ENCODE measurements at places on chromosomes 4 and X.

- DNase-seq: no peak
- H3K4me1 ChIP-seq: no peaks in the 10 kb centered on the region
- H3K27me3 ChIP-seq: no peaks in the 10 kb centered on the region
- no peaks in the 10 kb centered on the region for H3K36me3 ChIP-seq
- H3K27ac ChIP-seq: no peak overlapping the region
- H3K4me3 ChIP-seq: no peak overlapping the region
Measured at GRCh38 chr4:158938220-158939044, 164.4 kb upstream of the RAPGEF2 start.

- no peaks in the 10 kb centered on the region for H3K4me1 ChIP-seq
- H3K36me3 ChIP-seq: no peaks in the 10 kb centered on the region
- no peaks in the 10 kb centered on the region for H3K27me3 ChIP-seq
Measured at GRCh38 chr4:98387345-98388026, 126.3 kb downstream of the RAP1GDS1 start.

DNA sequence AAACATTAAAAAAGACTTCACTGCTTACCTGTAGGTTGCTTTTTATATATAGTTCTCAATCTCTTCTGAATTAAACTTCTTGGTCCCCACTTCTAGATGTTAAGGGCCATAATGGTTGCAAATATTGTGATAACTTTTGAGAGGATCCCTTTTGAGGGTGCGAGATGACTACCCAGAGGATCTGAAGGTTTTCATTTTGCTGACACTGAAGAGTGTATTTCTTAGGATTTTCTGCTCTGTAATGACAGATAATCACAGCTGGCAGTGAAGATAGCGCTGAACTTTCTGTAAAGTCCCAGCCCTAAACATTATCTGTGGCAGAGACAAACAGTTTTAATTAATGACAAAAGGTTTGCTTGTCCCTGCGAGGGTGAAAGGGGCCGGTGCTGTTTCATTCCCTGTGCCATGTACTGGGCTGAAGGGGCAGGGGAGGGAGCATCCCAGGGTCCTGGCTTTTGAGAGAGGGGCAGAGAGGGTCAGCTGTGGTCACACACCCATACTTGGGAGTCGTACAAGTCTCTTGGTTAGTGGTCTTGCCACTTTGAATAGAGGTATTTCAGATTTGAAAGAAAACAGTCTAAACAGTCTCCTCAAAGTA, 22.2 kb downstream of the CLCN4 start:
- DNase-seq: no peak
- no peak overlapping the region for H3K27ac ChIP-seq

DNA sequence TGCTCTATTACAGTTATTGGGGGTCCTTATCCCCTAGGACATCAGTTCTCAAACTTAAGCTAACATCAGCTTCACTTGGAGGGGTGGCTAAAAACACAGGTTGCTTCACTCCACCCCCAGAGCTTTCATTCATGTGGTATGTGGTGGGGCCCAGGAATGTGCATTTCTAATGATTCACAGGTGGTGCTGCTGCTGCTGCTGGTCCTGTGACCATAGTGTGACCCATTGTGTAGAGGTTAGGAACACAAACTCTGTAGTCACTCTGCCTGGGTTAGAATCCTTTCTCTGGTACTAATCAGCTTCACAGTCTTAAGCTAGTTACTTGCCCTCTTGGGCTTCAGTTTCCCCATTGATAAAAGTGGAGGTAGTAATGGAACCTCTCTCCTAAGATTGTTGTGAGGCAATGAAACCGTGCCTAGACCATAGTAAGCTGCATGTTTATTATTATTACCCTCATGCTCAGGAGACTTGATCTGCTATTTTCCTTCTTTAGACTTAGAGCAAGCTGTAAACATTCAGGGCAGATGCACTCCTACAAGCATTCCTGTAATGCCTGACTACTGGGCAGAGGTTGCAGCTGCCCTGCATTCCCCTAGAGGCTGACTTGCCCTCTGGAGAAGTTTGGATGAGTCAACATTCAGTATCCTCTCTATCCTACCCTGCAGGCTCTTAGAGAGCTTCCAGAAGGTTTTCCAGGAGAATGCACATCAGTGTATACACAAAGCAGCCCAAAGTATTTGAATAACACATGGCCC, 94.1 kb upstream of the ACSL4 start:
- no peak overlapping the region for H3K27ac ChIP-seq
- no peaks in the 10 kb centered on the region for H3K36me3 ChIP-seq
- no peaks in the 10 kb centered on the region for H3K4me1 ChIP-seq
- DNase-seq: no peak

GRCh38 chr4:15373363-15373762, 54.5 kb upstream of the C1QTNF7 start:
- H3K4me3 ChIP-seq: no peak overlapping the region
- H3K27ac ChIP-seq: no peak overlapping the region
- no peak for DNase-seq
- no peaks in the 10 kb centered on the region for H3K36me3 ChIP-seq

DNA sequence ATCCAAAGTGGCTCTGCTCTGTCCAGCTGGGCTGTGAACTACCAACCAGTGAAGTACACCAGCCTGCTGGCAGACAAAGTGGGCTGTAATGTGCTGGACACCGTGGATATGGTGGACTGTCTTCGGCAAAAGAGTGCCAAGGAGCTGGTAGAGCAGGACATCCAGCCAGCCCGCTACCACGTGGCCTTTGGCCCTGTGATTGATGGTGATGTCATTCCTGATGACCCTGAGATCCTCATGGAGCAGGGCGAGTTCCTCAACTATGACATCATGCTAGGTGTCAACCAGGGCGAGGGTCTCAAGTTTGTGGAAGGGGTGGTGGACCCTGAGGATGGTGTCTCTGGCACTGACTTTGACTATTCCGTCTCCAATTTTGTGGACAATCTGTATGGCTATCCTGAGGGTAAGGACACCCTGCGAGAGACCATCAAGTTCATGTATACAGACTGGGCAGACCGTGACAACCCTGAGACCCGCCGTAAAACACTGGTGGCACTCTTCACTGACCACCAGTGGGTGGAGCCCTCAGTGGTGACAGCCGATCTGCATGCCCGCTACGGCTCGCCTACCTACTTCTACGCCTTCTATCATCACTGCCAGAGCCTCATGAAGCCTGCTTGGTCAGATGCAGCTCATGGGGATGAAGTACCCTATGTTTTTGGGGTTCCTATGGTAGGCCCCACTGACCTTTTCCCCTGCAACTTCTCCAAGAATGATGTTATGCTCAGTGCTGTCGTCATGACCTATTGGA, 22.6 kb downstream of the NLGN3 start:
- no peak overlapping the region for H3K27ac ChIP-seq
- no peaks in the 10 kb centered on the region for H3K36me3 ChIP-seq
- no peaks in the 10 kb centered on the region for H3K4me1 ChIP-seq
- no peaks in the 10 kb centered on the region for H3K27me3 ChIP-seq
- H3K4me3 ChIP-seq: no peak overlapping the region
- DNase-seq: no peak

GRCh38 chr4:80610845-80611677, 275.5 kb downstream of the CFAP299 start:
- no peaks in the 10 kb centered on the region for H3K4me1 ChIP-seq
- no peak overlapping the region for H3K27ac ChIP-seq
- H3K27me3 ChIP-seq: no peaks in the 10 kb centered on the region

- no peaks in the 10 kb centered on the region for H3K27me3 ChIP-seq
- H3K4me1 ChIP-seq: no peaks in the 10 kb centered on the region
- no peaks in the 10 kb centered on the region for H3K36me3 ChIP-seq
- H3K4me3 ChIP-seq: no peak overlapping the region
- DNase-seq: no peak
Measured at GRCh38 chr4:134708026-134708425, 506.4 kb upstream of the PABPC4L start.

DNA sequence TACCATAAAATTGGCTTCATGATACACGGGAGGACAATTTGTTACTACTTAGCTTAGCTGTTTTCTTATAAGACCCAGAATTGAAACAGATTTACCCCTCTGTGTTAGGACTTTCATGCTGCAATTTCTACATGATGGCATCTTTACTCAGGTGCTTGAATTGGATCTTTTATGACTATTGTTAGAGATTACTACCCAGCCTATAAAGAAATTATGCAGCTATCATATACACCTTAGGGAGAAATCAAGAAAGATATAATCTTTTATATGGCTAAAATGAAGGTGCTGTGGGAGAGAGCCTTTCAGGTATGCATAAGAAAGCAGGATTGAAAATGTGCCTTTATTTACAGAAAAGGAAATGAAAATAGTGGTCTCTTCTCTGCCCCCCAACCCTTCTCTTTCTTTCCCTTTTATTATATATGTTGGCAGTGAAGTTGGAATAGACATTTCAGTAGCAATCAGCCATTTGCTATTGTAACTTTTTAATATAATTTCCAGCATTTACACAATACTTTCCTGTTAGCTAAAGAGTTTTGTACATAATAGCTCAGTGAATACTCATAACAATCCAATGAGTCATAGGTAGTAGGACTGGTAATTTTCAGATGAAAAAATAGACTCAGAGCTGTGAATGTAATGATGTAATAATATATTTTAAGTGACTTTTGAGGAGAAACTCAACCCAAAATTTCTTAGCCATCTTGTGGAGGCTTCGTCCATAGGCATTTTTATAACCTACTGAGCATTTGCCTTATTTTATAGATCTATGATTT, 311.8 kb downstream of the ADGRL3 start:
- DNase-seq: no peak
- H3K36me3 ChIP-seq: no peaks in the 10 kb centered on the region
- no peaks in the 10 kb centered on the region for H3K4me1 ChIP-seq

DNA sequence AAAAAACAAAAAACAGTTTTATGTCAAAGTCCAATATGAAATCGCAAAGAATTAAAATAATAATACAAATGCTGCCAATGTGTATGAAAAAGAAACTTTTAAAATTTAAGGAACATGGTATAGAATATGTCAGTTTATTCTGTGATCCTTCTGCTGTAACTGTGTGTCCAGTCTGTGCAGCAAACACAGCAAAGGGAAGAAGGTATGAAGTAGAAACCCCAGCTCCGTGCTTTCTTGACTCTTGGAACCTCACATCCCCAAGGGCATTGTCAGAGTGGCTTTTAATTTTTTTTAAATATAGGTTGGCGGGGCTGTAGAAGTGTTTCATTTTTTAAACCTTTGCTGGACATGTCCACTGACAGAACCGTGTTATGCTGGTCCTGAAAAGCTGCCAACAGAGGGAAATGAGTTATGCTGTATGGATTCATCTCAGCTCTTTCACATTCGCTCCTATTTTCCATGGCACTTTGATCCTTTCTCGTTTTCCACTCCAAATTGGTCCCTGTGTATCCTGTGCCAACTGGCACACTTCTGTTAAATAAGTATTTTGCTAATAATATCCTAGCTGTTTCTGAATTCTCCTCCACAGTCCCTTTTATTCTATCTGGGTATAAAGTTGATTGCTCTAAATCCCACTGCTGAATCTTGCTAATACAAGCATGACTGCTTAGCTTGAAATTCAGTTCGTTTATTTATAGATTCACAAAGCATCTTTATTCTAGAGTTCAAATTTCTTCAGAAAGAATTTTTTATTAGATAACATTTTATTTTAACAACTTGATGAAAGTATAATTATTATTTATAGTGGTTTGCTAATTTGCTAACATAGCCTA, 127.0 kb upstream of the DDIT4L start:
- no peak overlapping the region for H3K4me3 ChIP-seq
- H3K36me3 ChIP-seq: no peaks in the 10 kb centered on the region
- no peaks in the 10 kb centered on the region for H3K4me1 ChIP-seq
- DNase-seq: no peak

DNA sequence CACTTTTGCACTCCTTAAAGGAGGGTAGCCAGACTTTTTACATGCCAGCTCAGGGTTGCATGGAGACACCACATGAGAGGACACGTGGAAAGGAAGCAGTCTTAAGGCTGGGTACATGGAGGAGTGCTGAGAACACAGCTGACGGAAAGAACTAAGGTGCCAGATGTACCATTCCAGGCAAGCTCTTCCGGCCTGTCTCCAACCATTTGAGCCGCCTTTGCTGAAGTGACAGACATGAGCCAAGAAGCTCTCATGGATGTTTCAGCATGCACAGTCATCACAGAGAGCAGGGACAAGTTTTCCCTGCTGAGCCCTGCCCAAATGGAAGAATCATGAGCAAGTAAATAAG, 83.4 kb upstream of the BMP2K start:
- no peak overlapping the region for H3K27ac ChIP-seq
- no peak overlapping the region for H3K4me3 ChIP-seq
- DNase-seq: no peak

DNA sequence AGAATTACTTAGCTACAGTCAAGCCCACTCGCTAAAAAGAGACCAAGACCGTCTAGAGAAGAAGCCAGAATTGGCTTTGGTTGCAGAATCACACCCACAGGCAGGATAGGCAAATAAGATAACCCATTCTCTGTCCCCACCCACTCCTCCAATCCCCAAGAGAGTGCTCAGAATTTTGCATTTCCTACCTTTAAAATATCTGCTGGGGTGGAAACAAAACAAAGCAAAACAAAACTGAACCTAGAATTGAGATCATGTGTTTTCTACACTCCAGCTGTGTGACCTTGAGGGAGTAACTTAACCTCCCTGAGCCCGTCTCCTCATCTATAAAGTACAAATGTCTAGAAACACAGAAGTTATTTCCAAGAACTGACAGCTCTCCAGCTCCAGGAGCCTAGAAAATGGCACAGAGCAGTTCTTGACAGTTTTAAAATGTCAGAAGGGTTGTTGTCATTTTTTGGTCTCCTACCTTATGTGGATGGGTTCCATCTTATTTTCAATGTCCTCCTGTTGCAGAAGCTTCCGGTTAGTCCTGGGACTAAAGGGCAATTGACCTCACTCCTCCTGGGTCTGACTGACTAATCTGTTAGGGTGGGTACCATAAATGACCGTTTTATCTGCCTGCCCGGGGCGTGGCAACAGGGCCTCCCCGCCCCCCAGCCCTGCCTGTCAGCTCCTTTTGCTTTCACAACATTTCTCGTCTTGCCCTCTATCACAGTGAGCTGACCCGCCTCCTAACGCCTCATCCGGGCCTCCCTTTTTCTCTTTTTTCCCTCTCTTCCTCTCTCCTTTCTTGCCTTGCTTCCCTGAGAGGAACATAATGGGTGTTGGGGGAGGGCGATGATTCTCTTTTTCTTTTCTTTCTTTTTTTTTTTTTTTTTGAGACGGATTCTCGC, 114.0 kb downstream of the RBM47 start:
- no peaks in the 10 kb centered on the region for H3K36me3 ChIP-seq
- no peak for DNase-seq
- no peak overlapping the region for H3K4me3 ChIP-seq
- H3K4me1 ChIP-seq: no peaks in the 10 kb centered on the region
- H3K27me3 ChIP-seq: no peaks in the 10 kb centered on the region

GRCh38 chr4:142334931-142335330, 511.2 kb downstream of the INPP4B start:
- no peak for DNase-seq
- H3K4me3 ChIP-seq: no peak overlapping the region
- H3K36me3 ChIP-seq: no peaks in the 10 kb centered on the region
- H3K4me1 ChIP-seq: no peaks in the 10 kb centered on the region

DNA sequence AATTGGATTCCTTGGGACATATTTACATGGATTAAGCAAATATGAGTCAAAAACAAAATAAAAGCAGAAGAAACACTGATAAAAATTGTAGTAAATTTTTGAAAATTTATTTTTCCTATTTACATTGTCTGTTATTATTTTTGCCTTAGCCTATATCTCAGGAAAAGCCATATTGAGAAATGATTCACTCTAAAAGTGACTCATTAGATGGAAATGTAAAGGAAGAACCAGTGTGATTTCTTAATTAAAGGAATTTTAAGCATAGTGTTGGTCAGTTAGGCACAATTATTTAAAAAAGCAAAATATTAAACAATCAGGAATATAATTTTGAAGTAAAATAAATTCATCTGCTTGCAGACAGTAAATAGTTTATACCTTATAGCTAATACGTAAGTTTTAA, 167.4 kb upstream of the NAP1L5 start:
- no peaks in the 10 kb centered on the region for H3K36me3 ChIP-seq
- no peak for DNase-seq
- H3K4me3 ChIP-seq: no peak overlapping the region
